Adrenal gland (tissue), 19 donors: ENCODE measurements at places on chromosomes 7 and 10. TPM values are rescaled to one million over a fixed set of nuclear protein-coding genes. Genes with fewer than 3 reads are reported as not detected.

DNA sequence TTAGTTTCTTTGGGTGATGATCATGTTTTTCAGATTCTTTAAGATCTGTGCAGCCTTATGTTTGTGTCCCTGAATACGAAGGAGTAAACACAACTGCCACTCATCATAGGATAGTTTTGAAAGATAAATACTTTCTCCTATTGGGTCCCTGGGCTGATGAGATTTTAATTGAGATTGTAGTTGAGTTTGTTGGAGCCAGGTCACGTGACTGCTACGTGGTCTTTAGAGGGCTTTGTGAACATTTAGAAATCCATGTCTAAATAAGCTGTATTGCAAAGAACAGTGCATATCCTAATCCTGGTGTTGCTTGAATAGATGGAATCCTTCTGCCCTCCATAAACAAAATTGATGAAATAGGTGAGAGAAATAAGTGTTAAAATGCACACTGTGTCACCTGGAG is 17.4 kb upstream of the ZNF716 start:
- DNase-seq = no peak

DNA sequence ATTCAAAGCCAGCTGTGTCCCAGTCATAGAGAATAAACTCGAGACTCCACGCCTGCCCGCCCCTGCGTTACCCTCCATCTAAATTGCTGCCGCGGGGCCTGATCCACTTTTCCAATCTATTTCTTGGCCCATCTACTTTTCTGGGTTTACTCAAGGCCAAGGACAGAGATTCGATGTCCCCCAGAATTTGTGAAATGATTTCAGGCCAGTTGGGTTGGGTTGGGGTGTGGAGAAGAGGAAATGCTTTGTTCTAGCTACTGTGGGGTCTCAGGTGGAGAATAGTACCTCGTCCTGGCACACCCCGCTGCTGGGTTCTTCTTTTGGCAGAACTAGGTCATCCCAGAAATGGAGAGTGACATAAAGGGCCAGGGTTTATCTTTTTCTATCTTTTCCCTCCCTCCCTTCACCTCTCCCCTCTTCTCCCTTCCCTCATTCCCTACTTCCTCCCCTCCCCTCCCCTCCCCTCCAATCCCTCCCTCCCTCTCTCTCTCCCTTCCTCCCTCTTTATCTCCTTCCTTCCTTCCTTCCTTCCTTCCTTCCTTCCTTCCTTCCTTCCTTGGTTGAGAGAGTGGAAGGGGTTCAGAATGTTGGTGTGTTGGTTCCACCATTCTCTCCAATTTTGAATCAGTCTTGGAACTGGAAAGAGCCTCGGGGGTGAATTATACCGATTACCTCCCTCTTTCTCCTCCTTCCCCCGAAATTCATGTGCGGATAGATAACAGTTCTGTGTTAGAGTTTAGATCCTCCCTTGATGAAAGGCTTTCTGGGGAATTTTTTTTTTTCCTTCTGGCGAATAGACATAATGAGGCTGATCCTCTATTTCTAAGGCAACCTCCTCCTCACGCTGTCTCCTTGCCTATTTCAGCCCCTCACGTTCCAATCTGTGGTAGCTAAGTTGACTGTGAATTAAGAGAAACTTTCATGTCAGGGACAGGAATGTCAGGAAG is 1.2 kb upstream of the TMEM229A start:
- no peak for DNase-seq

DNA sequence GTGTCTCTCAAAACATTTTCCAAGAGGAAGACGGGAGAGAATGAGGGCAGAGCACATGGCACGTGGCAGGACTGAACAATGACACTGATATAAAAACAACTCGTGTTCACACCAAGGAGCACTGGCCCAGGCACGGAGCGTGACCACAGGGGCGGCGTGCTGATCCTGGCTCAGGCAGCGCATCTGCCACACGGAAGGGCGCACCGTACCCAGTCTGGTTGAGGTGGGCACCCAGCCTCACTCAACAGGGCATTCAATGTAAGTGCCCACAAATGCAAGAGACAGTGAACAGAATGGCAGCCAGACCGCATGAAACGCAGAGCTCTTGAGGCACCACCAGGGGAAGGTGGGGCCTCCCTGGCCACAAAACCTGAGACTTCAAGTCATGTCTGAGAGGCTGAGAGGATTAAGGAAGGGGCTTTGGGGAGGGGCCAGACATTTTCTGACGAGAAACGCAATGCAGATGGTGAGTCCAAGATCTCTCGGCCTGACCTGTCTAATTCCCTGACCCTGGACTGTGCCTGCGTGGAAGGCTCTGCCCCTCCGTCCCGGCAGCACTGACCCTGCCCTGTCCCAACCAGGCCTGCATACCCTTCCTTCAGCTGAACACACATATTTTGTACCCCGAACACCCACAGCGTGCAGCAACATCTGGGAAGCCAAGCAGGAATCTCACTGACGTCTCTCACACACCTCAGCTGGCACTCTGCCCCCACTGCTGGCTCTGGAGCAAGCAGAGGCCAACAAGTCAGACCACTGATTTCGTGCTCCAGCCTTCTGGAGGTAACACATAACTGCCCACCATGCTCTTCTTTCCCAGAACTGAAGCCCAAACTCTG is 35.5 kb downstream of the VOPP1 start:
- DNase-seq = no peak

GRCh38 chr10:133295426-133296320 is 13.0 kb downstream of the TUBGCP2 start:
- no peak for DNase-seq

GRCh38 chr7:139763330-139763729 is 14.5 kb downstream of the HIPK2 start:
- DNase-seq = no peak

DNA sequence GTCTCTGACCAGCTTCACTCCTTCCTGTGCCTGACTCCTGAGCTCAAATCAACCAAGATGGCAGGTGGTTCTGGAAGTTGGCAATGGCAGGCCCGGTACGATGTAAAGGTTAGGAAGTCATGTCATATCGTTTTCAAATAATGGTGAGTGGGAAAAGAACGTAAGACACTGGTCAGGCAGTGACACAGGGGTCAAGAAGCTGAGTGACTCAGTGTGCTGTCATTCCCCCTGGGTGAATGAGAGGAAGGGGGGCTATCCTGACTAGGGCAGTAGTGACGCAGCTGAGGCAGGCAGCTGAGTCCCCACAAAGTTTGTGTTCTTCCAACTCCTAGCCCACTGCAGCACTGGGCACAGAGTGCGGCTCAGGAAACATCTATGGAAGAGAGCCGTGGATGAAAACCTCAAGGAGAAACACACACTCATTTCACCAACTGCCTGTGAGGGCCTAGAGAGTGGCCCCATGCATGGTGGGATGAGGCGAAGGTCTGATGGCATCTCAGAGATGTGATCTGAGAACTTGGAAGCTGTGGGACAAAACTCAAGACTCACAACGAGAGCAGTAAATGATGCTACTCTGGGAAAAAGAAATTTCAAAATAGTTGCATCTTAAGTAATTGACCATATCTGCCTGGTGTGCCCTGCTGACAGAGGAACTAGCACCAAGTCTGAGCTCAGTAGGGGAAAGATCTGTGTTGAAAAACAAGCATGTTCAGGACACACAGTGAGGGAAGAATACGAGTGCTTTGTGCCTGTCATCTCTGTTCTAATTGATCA is 23.2 kb downstream of the CREB3L2 start:
- DNase-seq = peak; percentile 85

DNA sequence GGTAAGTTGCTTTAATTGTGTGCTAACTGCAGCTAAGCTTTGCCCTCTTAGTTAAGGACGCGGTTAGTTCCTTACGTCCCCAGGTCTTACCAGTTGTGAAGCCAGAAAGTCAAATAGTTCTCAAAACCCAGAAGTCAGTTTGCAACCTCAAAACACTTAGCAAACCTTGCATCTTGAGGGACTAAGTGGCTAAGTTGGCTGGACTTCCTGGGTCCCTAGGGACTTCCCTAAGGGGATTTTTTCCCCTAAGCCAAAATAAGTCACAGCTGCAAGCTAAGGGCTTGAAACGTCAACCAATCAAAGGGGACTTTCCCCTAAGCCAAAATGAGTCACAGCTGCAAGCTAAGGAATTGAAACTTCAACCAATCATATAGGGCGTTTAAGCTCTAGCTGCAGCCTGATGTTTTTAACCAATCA is 36.2 kb upstream of the HECW1 start:
- no peak for DNase-seq

- no peak for DNase-seq
These were observed 23.4 kb downstream of the FAM107B start for GRCh38 chr10:14751014-14751896.

- DNase-seq = no peak
These were observed 281.4 kb upstream of the TAC1 start for GRCh38 chr7:97450516-97450915.

- DNase-seq = no peak
These were observed 167.7 kb downstream of the NXPH1 start for GRCh38 chr7:8601121-8601520.

DNA sequence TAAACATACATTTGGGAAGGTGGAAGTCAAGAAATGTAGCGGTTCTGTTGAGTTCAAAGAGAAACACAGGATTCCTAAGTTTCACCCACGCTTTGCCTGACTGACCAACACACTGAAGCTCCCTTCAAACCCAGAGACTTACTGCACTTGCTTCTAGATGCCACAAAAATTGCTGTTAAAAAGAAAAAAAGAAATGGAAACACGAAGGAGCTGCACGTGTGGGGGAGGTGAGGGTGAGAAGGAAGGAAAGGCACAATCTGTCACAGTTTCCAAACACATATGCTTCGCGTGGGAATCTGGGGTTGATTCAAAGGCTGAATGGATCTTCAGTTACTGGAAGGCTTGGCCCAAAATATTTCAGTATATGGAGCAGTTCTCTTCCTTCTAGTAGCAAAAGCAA is 495.6 kb downstream of the DNAJB6 start:
- DNase-seq = no peak

DNA sequence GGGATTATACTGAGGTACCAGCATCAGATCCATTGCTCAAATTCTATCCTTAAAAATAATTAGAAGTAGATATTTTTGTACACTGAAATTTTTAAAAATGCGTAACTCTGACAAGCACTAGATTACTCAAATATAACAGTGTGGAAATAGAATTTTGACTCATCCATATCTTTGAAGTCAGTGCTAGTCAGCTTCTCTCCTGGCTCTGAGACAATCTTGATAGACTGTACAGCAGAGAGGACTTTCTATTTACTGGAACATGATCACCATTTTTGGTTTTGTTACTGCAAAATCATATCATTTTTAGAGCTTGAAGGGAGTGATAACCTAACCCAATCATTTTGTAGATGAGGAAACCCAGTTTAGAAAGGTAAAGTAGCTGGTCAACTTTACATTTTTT is 195.0 kb downstream of the MTERF1 start:
- DNase-seq = no peak

GRCh38 chr7:38934051-38934450 is 25.1 kb upstream of the VPS41 start:
- no peak for DNase-seq

GRCh38 chr10:104117839-104118323 is 4.1 kb upstream of the SFR1 start:
- DNase-seq = no peak

- no peak for DNase-seq
These were observed 12.9 kb upstream of the CSGALNACT2 start for GRCh38 chr10:43125274-43125845.

GRCh38 chr7:135208102-135208793 is 3.1 kb downstream of the WDR91 start:
- DNase-seq = no peak

GPR85 gene
- 0.83 TPM for total RNA-seq

SLC16A12 gene
- 0.83 TPM for total RNA-seq

UROS gene
- 41.1 TPM for total RNA-seq

NRCAM gene
- total RNA-seq = 155 TPM

LEP gene
- under 0.01 TPM for total RNA-seq

DGKI gene
- 1.8 TPM for total RNA-seq

ZNF680 gene
- total RNA-seq = 33.8 TPM
